ENCODE measurements at places on chromosomes 1 and 21. TPM values are rescaled to one million over a fixed set of nuclear protein-coding genes. Genes with fewer than 3 reads are reported as not detected.

Gene LGR6
- 6.4 TPM for total RNA-seq

Gene RNU1-2
- total RNA-seq = under 0.01 TPM

Gene NUP210L
- not detected for total RNA-seq

Gene RCSD1
- total RNA-seq = 17.7 TPM

Gene PALMD
- total RNA-seq = 27.1 TPM

Gene IPO13
- total RNA-seq = 32.4 TPM

Gene METTL18
- 6.4 TPM for total RNA-seq

Gene TSPEAR
- total RNA-seq = not detected

Gene LCE2C
- not detected for total RNA-seq

GRCh38 chr1:195965475-195965874 lies 642.8 kb downstream of the KCNT2 start:
- DNase-seq = no peak

- DNase-seq = no peak
Measured at GRCh38 chr1:219279017-219279770, 105.5 kb downstream of the LYPLAL1 start.

- DNase-seq = no peak
Measured at GRCh38 chr1:223853748-223854147, 8.0 kb upstream of the TP53BP2 start.

- DNase-seq = no peak
Measured at GRCh38 chr1:6785728-6786505, 663 bp downstream of the CAMTA1 start.

GRCh38 chr1:111749628-111750027 lies 6.1 kb upstream of the DDX20 start:
- no peak for DNase-seq

GRCh38 chr1:111895469-111895868 lies 94.0 kb downstream of the KCND3 start:
- DNase-seq = no peak

DNA sequence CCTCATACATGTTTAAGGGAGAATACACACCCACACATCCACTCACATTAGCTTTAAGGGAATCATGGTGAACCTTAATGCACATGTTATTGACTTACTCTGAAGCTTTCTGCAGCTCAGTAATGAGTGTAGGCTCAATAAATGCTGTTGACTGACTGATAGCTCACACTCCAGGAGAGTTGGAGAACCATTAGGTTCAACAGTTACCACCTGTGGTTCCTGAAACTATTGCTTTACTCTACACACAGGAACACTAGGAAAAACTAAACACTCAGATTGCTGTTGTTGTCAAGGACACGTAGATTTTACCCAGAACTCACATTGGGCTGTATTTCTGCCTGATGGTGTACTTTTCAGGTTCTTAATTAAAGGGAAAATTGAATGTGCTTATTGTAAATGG lies 37.3 kb downstream of the ZC3H11B start:
- DNase-seq = no peak

- DNase-seq = no peak
Measured at GRCh38 chr1:156641761-156642264, at the start of gene BCAN. TSS of gene BCAN (plus strand) at chr1:156642117. CDS start at chr1:156646055, 3,938 bp downstream.

- no peak for DNase-seq
Measured at GRCh38 chr1:5903680-5904079, 88.5 kb downstream of the NPHP4 start.

DNA sequence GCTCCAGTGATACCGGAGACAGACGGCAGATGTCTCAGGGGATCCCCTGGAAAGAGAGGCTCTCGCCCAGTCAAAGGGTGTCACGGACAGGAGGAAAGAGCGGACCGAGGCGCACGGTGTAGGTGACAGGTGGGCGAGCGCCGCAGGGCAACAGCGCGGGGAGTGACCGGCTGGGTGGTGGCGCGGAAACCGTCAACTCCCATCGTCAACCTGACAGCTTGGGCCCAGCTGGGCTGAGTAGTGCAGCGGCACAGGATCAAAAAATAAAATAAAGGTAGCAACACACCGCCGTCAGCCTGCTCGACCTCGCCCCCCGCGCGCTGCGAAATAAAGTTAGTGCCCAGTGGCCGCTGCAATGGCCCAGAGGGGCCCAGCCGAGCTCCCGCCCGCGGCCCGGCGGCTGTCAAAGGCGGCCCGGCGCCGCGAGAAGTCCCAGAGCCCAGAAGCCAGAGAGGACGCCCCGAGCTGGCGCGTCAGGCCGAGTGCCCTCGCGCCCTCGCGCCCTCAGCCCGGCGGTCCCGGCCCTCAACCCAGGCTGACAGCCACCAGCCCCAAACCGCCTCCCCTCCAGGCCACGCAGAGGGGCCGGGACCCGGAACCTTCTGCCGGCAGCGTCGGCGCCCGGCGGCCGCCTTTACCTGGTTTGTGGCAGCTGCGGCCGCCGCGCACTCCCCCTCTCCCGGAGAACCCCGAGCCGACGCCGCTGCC lies at the start of gene LYST:
LYST (minus strand) TSS at position 702 of the 708 bp plus-strand sequence. CDS start 36,489 bp downstream, outside the sequence.
- no peak for DNase-seq

GRCh38 chr1:44035726-44036408 lies 4.6 kb upstream of the SLC6A9 start:
- no peak for DNase-seq

GRCh38 chr1:51433269-51433971 lies 85.6 kb downstream of the EPS15 start:
- no peak for DNase-seq

GRCh38 chr1:150332651-150333290 lies 11.4 kb downstream of the PRPF3 start:
- DNase-seq = no peak

DNA sequence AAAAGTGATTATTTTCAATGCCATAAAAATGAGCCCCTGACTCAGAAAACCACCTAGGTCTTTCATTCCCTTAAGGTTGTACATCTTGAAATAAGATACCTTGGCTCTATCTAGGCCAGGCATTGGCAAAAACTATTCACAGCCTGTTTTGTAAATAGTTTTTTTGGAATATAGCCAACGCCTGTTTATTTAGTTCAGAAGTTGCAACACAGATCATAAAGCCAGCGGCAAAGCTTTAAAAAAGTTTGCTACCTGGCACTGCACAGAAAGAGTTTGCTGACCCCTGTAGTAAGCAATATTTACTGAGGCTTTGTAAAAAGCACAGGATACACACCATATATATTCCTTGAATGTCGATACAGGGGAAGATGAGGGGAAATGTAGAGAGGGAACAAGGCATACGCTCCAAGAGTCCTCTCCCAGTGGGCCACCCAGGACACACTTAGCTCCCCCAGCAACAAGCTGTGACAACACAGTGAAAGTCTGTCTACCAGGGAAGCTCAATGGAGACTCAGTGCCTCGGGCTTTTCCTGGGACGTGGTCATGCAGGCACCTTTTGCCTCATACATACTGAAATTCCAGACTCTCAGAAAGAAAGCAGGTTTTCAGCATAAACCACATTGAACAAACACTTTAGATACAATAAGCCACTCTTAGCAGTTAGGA lies 20.5 kb downstream of the TARBP1 start:
- no peak for DNase-seq

GRCh38 chr1:235391874-235392273 lies 24.6 kb downstream of the TBCE start:
- DNase-seq = no peak

DNA sequence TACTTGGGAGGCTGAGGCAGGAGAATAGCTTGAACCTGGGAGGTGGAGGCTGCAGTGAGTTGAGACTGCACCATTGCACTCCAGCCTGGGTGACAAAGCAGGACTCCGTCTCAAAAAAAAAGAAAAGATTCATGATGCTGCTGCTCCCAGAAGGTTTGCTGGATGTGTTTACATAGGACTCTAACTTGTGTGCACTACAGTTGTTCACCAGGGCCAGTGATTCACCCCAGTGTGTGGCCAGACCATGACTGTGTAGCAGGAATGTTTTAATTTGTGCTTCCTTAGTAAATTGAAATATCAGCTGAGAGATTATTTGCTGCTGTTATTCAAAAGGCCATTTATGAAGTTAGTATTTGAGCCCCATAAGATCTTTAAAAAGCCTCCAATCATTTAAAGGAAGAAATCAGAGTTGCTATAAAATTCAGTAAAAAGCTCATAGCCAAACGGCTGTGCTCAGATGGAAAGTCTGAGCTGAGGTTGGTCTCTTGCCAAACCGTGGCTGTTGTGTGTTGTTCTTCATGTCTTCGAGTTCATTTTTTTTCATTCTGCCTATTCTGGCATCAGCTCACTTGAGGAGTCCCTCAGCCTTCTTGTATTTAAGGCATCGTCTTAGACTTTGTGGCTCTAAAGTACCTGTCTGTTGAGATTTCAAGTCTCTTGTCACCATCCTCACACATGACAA lies 18.1 kb upstream of the PGD start:
- DNase-seq = no peak

DNA sequence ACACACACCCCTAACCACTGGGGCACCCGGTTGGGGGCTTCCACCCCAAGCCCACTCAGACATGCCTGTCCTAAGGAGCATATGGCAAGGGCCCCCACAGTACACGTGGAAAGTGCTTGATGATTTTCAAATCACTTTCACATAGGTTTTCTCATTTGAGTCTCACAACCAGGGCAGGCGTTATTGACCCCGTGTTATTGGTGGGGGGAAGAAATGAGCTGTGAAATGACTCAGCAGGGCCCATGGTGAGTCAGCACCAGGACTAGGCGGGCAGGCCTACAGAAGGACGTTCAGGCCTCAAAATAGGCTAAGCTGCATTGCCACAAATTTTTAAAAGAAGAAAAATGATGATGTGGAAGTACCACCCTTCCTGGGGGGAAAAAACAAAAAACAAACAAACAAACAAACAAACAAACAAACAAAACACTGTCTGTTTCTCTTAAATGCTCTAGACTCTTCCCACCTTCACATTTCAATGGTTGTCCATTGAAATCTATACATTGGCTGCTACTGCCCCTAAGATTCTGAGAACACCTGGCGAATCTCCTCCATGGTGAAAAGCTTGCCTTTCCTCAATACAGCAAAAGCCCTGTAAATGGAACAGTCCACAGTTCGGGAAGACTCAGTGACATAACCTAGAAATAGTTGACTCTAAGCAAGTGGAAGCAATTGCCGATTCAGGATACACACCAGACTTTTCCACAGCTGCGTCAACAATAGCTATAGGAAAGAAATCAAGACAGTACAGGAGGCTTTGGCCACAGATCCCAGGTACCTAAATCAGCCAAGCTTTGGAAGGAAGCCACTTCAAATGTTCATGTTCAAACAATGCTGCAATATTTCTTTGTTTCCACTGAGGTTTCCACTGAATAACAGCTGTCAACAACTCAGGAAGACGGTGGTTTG lies 234.7 kb downstream of the TOMM20 start:
- no peak for DNase-seq

GRCh38 chr1:121458291-121459048 lies 273.7 kb downstream of the SRGAP2C start:
- DNase-seq = no peak

GRCh38 chr1:119783354-119784185 lies 14.9 kb upstream of the HMGCS2 start:
- no peak for DNase-seq

DNA sequence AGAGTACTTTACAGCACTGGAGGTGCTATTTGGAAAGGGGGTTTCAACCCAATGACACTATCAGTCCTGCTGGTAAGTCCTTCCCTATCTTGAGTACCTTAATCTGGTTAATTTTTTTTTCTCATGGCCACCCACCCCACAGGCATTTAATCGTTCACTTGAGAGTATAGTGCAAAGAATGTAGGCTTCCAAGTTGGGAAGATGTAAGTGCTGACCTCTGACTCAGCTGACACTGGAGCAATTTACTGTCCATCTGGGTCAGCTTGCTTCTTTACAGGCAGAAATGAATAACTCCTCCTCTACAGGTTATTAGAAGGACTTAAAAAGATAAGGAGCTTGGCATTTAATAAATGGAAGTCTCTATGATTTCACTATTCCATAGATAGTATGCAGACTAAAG lies 89.6 kb downstream of the AK5 start:
- DNase-seq = no peak

DNA sequence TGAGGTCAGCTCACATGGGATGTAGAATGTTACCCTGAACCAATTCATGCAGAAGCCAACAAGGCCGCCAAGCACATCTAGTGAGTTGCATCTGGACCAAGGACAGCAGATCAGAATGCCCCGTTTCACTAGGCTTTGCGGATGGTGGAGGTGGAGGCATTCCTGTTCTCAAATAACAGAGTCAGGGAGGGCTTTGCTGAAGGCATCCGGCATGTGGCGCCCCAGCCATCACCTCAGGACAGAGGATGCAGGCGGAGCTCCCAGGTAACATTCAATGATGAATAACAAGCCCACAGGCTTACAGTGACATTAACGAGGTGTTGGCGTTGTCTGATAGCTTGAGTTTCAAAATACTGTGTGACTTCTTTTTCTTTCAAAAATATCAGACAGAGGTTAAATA lies 476.2 kb downstream of the CAMTA1 start:
- no peak for DNase-seq

GRCh38 chr1:10586125-10586524 lies 111.4 kb downstream of the PEX14 start:
- no peak for DNase-seq

GRCh38 chr1:19009126-19009881 lies 52.8 kb upstream of the IFFO2 start:
- DNase-seq = no peak

GRCh38 chr1:100736324-100736723 lies 16.8 kb downstream of the VCAM1 start:
- no peak for DNase-seq

GRCh38 chr1:167467126-167467710 lies 51.1 kb downstream of the CD247 start:
- no peak for DNase-seq

GRCh38 chr1:10648689-10649516 lies 147.5 kb downstream of the CASZ1 start:
- no peak for DNase-seq

DNA sequence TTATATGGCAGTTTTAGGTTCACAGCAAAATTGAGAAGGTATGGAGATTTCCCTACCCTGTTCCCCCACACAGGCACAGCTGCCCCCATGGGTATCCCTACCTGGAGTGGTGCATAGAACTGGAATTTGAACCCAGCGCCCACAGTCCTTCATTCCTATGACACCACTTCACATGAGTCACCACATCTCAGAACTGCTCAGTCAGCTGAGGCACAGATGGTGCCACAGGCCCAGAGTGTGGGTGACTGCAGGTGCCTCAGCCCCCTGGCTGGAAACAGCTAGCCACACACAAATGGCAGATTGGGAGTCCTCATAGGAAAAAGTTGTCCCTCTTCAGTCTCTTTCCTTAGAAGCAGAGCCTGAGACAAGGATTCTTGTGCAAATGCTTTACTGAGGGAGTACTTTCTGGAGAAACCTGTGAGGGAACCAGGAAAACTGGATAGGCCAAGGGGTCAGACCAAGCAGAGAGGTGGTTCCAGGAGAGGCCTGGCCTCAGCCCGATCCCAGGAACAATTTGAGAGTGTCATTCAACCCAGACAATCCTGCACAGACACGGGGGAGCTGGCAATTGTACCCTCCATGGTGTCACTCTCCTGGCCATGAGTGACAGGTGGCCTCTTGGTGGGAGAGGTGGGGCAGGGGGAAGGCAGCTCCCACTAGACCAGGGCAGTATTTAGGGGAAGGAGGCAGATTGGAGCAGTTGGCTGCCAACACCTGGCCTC lies 6.9 kb downstream of the PLA2G2D start:
- no peak for DNase-seq

- DNase-seq = no peak
Measured at GRCh38 chr1:71804140-71804539, 478.2 kb downstream of the NEGR1 start.

- DNase-seq = no peak
Measured at GRCh38 chr1:14693949-14694348, 95.5 kb downstream of the KAZN start.
